ENCODE measurements at places on chromosomes 16 and 17.
A peak's percentile ranks its signal among the peaks of the same experiment; 100 is the strongest.

DNA sequence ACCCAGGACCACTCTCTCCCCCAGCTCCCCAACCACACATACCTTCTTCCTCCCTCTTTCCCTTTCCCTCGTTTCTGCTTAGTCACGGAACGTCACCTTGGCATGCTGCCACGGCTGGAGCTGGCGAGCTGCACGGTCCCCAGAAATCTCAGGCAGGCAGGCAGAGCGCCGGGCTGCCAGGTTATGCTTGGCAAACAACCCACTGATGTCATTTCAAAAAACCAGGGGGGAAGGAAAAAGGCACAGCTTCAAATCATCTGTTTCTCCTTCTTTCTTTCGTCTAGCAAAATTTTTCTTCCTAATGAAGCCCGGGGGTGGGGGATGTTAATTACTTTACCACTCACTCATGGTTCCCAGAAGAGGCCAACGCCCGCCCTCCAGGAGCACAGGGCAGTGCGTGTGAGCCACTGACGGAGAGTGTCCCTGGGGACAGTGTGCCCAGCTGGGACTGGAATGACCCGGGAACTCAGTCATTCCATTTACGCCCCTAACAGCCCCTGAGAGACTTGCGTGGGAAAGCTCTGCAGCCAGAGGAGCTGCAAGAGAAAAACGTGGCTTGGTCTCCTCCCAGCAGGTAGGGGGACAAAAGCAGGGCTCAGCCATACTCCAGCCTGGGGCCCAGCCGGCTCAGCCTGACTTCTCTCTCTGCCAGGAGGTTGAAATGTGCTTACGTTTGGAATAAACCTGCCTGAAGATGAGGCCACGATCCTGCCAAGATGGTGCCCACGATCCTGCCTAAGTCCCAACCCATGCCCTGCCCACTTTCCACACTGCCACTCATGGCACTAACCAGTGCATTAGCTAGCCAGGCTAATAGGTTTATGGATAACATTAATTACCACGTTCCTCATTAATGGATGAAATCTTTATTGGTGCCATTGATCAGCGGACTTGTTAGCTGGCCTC is 198.9 kb downstream of the ZFHX3 start:
- peak; percentile 79 for DNase-seq

- DNase-seq, result no peak
These were observed 68.7 kb downstream of the IRX6 start for GRCh38 chr16:55392701-55393100.

- no peak for DNase-seq
These were observed 43.5 kb downstream of the TEX2 start for GRCh38 chr17:64219571-64219970.

GRCh38 chr16:85392756-85393673 is 220.1 kb upstream of the GSE1 start:
- no peak for DNase-seq

DNA sequence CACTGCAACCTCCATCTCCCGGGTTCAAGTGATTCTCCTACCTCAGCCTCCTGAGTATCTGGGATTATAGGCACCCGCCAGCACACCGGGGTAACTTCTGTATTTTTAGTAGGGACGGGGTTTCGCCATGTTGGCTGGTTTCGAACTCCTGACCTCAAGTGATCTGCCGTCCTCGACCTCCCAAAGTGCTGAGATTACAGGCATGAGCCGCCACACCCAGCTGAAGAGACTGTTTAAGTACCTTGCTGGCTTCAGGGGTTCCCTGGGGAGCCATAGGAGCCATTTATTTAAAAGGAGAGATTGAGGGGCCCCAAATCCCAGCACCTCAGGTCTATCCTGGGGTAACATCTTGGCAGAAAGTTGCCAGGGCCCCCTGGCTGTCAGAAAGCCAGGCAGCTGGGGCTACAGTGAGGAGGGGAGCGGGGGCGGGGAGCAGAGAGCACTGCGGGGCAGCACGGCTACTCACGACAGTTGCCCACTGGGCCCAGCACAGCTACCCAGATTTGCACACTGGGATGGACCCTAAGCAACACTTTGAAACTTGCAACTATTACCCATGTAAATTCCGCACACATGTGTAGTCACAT is 1.6 kb downstream of the SNAI3 start:
- DNase-seq, result no peak

GRCh38 chr17:44642834-44643233 is 13.4 kb upstream of the MEIOC start:
- DNase-seq, result no peak

GRCh38 chr17:80899402-80900268 is 92.0 kb upstream of the CHMP6 start:
- no peak for DNase-seq

DNA sequence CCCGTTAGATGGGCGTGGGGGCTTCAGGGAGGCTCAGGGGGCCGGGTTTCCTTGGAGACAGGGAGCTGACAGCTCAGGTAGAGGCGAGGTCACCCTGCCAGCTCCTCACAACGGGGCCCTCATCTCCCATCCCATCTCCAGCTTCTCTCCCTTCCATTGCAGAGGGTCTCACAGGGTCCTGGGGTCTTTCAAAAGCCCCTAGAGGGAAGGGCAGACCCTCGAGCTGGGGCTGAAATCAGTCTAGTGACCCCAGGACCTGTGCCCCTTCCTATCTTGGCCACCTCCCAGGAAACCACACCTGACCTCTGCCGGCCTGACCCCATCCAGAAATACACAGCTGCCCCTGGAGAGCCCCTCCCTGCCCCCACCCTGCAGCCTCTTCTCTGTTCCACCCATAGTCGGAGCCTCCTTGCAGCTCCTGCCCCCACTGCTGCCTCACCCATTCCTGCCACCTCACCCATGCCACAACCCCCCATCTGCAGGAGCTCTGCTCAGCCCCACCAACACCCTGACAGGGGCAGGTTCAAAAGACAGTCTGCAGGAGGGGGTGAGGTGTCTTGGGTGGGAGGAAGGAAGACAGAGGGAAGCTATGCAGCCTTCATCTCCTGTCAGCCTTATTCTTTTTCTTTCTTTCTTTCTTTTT is 23.4 kb downstream of the PIK3R5 start:
- no peak for DNase-seq

DNA sequence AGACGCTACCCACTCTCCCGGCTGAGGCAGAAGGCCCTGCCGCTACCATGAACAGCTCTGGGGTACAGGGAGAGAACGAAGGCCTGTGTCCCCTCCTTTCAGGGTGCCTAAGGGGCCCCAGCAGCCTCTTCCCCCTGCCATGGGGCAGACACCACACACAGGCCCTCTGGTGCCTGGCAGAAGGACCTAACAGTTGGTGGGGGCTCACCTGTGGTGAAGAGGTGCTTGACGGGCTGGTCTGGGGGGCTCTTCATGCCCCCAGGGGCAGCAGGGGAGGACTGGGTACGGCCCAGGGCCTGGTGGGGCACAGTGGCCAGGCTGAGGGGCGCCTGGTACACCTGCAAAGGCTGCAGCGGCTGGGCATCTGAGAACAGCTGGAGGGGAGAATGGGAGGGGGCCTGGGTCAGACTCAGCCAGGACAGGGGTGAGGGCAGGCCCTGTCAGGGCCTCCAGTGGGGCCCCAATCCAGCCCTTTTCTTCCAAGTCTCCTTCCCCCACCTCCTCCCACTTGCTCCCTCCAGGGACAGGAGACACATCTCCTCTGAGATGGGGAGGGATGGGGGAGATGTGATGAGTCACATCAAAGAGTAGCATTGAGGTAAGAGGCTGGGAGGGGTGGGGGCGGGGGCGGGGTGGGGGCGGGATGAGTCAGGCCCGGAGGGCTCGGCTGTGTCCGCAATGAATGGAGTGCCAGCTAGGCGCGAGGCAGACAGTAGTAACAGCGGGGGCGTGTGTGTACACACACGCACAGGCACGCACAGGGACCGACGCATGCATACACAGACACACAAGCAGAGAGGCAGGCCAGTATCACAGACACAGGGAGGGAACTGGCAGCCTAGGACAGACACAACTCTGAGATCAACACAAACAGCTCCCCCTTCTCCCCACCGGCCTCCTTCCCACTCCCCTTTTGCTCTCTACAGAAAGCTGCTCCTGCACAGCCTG is 16.1 kb downstream of the G6PC3 start:
- no peak for DNase-seq

- no peak for DNase-seq
These were observed 4.6 kb downstream of the PRSS8 start for GRCh38 chr16:31130899-31131298.

- no peak for DNase-seq
These were observed 3.5 kb downstream of the GNG13 start for GRCh38 chr16:797120-797420.

DNA sequence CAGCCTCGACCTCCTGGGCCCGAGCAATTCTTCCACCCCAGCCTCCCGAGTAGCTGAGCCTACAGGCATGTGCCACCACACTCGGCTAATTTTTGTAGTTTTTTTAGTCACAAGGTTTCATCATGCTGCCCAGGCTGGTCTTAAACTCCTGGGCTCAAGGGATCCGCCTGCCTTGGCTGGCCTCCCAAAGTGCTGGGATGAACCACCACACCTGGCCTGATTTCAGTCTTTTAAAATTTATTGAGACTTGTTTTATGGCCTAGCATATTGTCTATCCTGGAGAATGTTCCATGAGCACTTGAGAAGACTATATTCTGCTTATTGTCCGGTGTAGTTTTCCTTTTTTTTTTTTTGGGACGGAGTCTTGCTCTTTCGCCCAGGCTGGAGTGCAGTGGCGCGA is 18.5 kb downstream of the DNAI2 start:
- DNase-seq, result no peak

DNA sequence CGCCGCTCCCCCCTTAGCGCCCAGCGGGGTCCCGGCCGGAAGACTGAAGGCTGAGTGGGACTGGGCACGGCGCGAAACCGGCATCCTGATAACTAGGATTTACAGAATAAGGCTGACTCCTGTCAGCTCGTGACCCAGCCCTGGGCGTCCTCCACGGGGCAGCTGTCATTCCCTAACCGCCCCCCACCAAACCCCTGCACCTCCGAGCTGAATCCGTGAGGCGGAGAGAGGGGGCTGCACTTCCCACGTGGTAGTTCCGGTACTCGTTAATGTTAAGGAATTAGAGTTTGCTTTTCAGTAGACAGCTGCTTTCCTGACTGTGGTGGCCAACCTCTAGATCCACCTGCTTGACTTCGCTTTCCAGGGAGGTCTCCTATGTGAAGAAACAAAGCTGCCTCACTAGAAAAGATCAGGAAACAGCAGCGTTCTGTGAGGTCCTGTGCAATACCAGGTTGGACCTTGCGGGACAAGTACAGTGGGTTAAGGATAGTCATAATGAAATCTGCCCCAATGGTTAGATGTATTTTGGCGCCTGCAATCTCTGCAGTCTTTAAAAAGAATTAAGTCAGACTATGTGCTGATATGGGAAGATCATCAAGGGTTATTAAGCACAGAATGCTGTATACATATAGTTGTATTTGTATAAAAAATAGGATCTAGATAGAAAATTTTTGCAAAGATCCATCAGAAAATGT is 1.1 kb upstream of the WBP2 start:
- DNase-seq, result no peak

DNA sequence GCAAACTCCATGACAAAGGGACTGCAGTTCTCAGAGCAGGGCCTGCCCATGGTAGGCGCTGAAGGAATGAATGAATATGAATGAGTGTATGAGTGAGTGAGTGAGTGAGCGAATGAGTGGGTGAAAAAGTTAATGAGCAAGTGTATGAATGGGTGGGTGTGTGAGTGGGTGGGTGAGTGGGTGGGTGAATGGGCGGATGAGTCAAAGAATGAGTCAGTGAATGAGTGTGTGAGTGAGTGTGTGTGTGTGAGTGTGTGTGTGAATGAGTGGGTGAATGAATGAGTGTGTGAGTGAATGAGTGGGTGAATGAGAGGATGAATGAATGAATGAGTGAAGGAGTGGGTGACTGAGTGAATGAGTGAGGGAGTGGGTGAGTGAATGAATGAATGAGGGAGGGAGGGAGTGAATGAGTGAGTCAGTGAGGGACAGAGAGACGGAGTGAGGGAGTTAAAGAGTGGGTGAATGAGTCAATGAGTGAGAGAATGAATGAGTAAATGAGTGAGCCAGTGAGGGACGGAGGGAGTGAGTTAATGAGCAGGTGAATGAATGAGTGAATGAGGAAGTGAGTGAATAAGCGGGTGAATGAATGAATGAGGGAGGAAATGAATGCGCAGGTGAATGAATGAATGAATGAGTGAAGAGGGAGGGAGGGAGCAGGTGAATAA is 11.1 kb upstream of the CHMP6 start:
- DNase-seq, result no peak

GRCh38 chr16:76441876-76442275 is 164.7 kb downstream of the CNTNAP4 start:
- DNase-seq, result no peak

- no peak for DNase-seq
These were observed 218.5 kb upstream of the CIBAR2 start for GRCh38 chr16:85330694-85331188.

DNA sequence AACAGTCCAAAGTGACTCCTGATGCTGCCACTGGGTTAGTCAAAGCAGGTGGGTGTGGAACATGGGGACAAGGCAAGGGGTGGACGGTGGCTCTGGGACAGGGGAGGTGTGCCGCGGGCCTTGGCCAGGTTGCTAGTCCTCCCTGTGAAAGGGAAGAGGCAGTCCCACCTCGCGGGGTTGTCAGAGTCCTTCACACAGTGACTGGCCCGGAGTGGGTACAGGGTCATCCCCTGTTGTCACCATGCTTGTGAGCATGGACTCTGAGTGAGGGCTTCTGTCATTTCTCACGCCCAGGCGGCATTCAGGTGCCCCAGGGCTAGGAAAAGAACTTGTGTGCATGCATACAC is 3.1 kb upstream of the ZNF469 start:
- DNase-seq, result no peak

DNA sequence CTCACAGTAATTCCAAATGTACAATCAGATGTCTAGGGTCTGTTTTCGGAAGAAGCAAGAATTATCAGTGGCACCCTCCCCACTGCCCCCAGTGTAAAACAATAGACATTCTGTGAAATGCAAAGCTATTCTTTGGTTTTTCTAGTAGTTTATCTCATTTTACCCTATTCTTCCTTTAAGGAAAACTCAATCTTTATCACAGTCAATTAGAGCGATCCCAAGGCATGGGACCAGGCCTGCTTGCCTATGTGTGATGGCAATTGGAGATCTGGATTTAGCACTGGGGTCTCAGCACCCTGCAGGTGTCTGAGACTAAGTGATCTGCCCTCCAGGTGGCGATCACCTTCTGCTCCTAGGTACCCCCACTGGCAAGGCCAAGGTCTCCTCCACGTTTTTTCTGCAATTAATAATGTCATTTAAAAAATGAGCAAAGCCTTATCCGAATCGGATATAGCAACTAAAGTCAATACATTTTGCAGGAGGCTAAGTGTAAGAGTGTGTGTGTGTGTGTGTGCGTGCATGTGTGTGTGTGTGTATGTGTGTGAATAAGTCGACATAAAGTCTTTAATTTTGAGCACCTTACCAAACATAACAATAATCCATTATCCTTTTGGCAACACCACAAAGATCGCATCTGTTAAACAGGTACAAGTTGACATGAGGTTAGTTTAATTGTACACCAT is 59.7 kb downstream of the HLF start:
- DNase-seq, result no peak

- no peak for DNase-seq
These were observed 47.3 kb downstream of the NLRP1 start for GRCh38 chr17:5536866-5537650.

GRCh38 chr16:88939245-88939971 is 37.6 kb downstream of the CBFA2T3 start:
- DNase-seq, result no peak

- no peak for DNase-seq
These were observed 73.7 kb upstream of the MED9 start for GRCh38 chr17:17403065-17403464.

- DNase-seq, result no peak
These were observed 751 bp upstream of the DOC2B start for GRCh38 chr17:182050-182751.

All from C1 segment of cervical spinal cord (tissue), 14 donors.